ENCODE measurements at places on chromosomes 4 and X.
A peak's percentile ranks its signal among the peaks of the same experiment; 100 is the strongest.

DNA sequence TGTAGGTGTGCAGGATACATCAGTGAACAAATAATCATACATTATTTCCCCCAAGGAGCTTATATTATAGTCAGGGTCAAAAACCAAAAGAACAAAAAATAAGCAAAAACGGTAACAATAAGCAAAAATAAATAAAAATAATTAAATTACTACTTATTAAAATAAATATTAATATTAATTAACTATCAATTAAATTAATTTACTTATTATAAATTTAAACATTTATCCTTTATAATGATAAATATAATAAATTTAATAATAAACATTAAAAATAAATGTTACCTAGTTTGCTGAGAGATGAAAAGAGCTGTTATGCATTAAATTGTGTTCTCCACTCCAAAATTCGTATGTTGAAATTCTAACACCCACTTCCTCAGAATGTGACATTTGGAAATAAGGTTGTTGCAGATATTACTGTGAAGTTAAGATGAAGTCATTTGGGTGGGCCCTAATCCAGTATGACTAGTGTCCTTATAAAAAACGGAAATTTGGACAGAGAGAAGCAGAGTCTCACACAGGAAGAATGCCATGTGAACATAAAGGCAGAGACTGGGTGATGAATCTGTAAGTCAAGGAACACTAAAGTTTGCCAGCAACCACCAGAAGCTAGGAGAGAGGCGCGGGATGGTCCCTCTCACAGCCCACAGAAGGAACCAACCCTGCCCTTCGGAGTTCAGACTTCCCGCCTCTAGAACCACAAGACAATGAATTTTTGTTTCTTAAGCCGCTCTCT is 67.2 kb upstream of the IBSP start:
- no peak for DNase-seq

DNA sequence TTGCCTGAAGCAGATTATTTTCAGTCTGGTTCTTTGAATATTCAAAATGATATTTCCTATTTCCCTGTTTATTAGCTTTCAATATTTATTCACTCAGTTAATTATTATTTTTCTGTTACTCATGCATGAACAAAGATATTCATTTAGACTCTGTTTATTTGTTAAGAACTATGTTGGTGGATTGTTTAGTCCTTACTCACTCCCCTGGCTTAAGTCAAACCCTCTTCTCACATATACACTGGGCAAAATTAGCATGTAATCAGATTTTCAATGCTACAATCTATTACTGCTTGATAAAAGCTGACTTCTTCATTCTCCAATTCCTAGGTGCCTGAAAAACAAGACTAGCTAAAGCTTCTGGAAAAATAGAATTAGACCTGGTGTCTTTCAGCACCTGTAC is 335.8 kb downstream of the FAT4 start:
- DNase-seq = no peak

DNA sequence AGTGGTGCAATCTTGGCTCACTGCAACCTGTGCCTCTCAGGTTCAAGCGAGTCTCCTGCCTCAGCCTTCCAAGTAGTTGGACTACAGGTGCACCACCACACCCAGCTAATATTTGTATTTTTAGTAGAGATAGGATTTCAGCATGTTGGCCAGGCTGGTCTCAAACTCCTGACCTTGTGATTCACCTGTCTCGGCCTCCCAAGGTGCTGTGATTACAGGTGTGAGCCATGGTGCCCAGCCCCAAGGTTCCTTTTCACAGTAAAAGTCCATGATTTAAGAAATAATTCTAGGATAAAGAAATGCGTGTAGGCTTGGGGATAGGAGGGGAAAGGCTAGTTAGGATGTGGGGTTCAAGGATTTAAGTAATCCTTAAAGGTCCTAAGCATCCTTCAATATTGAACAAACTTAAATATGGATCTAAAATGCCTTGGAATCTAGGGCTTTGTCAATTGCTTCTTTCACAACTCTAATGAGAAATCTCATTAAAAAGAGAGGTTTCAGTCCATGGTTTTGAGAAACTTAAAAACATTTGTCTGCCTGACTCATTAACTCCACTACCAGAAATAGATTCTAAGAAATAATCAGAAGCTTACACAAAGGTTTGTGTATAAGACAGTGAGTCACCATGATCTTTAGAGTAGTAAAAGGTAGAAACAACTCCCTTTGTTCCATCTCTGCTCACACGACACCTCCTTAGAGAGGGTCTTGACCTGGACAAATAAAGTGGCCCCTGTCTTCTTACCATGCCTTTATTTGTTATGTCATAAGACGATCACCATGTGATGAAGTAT is 203.2 kb downstream of the PTTG2 start:
- DNase-seq = no peak

DNA sequence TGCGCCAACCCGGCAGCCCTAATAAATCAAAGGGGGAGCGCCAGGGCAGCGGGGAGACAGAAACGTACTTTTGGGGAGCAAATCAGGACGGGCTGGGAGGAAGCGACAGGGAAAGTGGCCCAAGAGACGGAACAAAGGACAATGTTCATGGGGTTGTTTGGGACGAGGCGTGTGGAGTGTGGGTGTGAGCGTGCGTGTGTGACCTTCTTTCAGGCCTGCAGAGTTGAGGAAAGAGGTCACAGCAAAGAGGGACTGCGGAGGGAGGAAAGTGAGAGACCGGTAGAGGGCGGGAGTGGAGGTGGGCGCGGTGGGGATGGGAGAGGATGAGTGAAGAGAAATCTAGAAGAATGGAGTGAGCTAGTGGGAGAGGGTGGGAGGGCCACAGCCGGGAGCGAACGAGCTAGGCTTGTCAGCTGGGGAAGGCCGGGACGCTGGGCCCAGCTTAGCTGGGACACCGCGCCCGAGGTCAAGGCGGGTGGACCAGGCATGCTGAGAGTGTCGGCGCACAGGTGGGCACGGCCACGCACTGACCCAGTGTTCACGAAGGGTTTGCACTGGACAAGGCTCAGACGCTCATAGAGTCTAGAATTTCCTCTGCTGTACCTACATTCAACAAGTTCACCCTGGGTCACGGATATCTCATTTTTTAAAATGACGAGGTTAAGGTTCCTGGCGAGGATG is 14.7 kb upstream of the PITX2 start:
- DNase-seq = peak; percentile 30

- no peak for DNase-seq
Observed at GRCh38 chr4:26899991-26900390, 39.4 kb downstream of the STIM2 start.

DNA sequence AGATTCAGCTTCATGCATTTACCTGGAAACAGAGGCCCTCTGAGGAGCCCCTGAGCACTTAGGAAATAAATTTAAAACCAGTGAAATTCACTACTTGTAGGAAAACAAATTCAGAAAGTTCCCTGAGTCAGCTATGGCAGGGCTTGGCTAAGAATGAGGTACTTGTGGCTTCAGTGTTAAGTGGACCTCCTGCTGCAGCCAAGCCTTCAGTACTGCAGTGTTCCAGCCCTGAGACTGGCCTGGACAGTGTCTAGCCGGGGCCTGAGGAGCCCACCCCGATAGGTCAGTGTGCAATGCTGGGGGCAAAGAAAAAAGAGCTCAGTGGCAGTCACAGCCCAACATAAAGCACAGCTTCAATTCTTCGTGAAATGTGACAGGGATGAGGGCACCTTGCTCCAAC is 41.9 kb downstream of the F11 start:
- DNase-seq = no peak
